ENCODE measurements at places on chromosomes 13 and 19. TPM values are rescaled to one million over a fixed set of nuclear protein-coding genes. Genes with fewer than 3 reads are reported as not detected.

DNA sequence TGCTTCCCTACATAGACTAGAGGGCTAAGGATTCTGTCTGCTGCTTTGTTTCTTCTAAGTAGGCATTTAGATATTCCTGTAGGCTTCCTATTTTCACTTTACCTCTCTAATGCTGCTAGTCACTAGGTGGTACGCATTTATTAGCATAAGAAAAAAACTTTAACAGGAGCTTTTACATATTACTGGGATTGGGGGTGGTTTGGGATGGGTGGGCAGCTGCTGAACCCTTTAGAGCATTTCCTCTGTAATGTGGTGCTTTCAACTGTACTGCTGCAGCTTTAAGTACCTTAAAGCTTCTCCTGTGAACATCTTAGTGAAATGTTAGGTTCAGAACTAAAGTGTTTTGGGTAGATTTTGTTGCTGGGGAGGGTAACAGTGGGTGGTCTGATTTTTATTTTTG, 92.6 kb downstream of the ZNF486 start:
- DNase-seq: no peak

- DNase-seq: no peak
These were observed 52.9 kb downstream of the NDFIP2 start for GRCh38 chr13:79533781-79534400.

DNA sequence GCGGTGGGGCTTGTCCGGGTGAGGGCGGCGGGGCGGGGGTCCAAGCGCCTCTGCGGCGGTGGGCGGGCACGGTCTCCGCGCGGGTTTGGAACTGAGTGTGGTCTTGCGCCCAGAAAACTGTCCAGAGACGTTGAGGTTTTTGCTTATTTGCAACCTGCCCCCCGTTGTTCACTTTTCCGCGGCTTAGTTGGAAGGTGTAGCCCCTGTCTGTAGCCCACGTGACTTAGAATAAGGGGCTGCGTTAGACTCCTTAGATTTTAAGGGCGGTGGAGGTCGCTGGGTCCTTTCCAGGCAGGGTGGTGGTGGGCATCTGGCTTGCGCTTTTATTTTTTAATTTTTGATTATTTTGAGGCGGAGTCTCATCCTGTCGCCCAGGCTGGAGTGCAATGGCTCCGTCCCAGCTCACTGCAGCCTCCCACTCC, 748 bp downstream of the RPS15 start:
- DNase-seq: no peak

GRCh38 chr19:32876919-32877285, 7.3 kb upstream of the SLC7A9 start:
- DNase-seq: no peak

DNA sequence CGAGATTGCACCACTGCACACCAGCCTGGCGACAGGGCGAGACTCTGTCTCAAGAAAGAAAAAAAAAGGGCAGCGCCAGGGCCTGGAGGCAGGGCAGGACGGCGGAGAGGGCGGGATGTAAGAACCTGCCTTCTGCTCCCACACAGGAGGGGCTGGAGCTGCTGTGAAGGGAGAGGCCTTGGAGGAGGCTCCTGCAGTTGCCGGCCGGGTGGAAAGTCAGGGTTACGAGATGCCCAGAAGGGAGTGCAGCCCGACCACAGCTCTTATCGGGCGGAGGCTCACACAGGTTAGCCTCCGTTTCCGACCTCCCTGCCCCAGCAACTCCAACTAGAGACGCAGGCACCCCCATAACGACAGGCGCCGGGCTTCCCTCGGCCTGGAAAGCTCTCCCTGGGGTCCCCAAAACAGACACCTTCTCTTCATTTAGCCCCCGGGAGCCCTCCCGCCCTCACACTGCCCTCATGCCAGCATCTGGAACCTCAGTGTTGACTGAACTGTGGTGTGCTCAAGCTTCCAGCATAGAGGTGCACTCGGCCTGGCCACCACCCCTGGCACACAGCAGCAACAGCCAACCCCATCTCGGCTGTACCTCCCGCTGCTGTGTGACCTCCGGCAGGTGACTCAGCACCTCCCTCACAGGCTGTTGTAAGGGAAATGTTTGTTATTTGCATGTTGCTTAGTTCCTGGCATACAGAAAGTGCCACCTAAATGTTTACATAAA, 1.4 kb downstream of the PLPP2 start:
- peak; percentile 86 for DNase-seq

DNA sequence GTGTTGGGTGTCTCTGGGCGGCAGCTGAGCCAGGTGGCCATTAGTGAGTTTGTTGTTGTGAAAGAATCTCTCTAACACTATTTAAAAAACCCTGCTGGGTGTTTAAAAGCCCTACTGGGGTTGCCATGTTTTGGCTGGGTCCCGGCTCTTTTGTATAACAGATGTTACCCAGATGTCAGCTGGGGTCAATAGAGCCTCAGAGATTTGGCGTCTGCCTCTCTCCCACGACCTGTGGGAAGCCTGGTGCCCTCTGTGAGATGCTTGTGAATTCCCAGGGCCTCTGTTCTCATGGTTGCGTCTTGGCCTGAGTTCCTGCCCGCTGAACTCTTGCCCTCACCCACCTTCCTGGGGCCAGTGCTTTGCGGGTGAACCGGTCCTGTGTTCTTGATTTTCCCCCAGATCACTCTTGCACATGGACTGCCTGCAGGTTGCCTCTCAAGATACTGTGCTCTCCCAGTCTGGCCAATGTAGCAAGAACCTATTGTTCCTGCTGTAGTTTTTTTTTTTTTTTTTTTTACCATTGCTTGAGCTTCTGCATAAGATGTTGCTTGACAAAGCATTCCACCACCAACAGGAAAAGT, 9.5 kb downstream of the NFILZ start:
- DNase-seq: no peak

GRCh38 chr19:45354241-45354842, 13.8 kb downstream of the KLC3 start:
- DNase-seq: no peak

DNA sequence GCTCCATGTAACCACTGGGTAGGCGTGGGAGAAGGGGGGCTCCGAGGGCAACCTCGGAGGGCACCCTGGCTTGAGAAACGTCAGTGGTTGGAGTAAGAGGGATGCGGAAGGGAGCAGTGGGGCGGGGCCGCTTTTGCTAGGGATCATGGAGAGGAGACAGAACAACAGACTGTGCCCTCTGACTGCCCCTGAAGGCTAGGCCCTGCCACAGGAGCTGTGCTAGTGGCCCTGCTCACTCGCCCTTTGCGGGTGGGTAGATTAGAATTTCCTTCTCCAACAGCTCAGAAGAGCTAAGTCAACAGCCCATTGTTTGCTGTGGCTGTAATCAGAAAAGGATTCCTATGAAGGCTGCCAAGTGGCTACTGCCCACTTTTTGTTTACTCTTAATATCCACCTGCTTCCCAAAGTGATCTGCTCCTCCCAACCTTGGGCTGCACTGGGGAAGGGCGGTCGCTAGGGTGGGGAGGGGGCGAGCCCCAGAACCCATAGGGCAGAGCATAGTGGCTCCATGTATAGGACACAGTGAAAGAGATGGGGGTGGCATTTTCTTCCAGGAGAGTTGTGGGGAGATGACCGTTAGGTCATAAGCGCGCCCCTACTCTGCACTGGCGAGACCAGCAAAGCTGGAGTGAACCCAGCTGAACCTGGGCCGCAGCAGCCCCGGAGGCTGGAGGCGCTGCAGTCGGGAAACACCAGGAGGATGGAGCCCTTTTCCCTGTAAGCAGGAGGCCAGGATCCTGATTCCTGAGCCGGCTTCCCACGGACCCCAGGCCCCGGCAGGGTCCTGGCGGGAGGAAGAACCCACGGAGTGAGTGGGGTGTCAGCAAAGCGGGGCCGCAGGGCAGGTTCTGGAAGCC, 1.9 kb upstream of the C1QTNF9 start:
- no peak for DNase-seq

Gene THAP8
- 10.2 TPM for total RNA-seq

Gene SCAMP4
- total RNA-seq: 66.6 TPM

Gene CACTIN
- 27.5 TPM for total RNA-seq

Gene PSG11
- not detected for total RNA-seq

Measured in breast epithelium (tissue), 4 donors.